ENCODE measurements at places on chromosomes 7 and 10.

DNA sequence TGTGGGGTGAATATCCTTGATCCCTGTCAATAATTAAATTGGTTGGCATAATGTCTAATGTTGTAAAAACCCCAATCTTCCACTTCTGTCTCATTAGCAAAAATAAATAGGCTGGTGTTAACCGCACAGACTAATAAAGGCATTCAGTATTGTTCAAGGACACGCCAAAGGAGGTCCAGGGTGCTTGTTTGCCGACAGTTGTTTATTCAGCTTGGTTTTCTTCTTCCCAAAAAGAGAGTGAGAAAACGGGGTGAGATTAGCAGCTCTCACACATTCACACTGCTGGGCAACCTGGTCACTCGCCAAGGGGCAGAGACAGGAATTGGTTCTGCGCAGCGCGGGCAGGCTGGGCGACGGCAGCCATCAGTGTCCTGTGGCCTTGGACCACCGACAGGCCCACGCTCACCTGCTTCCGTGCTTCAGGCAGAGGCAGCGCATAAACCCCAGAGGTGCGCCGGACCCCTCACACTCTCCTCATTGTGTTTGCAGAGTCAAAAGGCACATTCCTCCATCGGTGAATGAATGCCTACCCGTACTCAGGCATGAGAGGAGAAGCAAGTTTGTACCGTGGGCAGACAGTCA is 26.2 kb upstream of the LMBR1 start:
- no peak for DNase-seq

GRCh38 chr7:25348104-25348503 is 119.8 kb upstream of the NPVF start:
- DNase-seq: no peak

- DNase-seq: no peak
Observed at GRCh38 chr7:36224934-36225858, 72.1 kb downstream of the EEPD1 start.

DNA sequence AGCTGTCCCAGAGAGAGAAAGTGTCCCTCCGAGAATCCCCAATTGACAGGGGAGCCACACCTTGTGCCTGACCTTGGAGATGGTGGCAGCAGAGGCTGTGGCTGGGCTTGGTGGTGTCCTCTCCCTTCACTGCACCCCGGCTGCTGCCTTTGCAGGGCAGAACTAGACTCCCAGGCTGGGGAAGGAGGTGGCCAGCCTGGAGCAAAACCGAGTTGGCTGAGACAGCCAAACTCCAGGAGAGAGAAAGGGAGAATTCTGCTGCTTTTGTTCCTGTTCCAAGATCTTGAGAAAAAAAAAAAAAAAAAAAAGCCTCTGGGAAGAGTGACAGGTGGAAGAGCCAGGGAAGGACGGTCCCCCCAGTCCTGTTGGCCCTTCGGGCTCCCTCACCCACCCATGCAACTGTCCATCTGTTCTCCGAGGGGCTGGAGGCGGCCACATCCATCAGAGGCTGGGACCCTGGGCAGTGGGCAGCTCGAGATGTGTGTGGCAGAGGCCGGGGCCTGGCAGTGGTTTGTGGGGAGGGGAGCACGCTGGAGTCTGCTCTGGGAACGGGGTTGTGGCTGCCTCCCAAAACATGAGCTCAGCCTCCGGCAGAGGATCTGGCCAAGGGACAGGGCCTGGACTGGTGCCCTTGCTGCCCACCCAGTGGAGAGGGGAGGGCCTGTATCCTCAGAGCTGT is 35.5 kb downstream of the CLIP2 start:
- DNase-seq: no peak

DNA sequence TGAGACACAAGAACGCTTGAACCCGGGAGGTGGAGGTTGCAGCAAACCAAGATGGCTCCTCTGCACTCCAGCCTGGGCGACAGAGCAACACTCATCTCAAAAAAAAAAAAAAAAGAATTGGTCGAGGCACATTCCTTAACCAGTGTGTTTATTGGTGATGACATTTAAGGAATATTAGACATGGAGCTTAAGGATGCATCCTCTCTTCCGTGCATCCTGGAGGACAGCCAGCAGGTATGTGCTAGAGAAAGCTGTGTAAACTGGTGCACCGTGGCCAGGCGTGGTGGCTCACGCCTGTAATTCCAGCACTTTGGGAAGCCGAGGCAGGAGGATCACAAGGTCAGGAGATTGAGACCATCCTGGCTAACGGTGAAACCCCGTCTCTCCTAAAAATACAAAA is 11.8 kb downstream of the ZKSCAN1 start:
- no peak for DNase-seq
